ENCODE measurements at places on chromosomes 7 and 10. TPM values are rescaled to one million over a fixed set of nuclear protein-coding genes. Genes with fewer than 3 reads are reported as not detected.

DNA sequence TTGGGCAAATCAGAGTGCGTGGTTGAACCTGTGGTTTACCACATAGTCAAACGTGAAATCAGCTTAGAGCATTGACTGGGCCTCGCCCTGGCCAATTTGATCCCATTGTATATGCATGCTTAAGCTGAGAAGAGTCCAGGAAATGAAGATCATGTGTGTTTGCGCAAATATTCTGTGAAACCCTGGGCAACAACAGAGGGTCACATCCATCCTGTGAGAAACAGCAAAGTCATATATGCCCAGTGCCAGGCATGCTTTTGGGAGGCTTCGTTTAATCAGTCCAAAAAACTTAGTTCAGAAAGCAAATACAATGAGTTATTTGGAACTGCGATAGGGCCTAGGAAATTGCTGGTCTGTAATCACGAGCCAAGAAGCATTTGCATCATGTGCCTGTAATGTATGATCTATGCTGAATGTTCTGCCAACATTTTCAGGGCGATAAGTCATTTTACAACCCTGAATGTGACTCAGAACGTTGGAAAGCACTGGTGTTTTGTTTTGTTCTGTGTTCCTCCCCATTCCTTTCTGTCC is 412.1 kb upstream of the CELF2 start:
- DNase-seq, result no peak

DNA sequence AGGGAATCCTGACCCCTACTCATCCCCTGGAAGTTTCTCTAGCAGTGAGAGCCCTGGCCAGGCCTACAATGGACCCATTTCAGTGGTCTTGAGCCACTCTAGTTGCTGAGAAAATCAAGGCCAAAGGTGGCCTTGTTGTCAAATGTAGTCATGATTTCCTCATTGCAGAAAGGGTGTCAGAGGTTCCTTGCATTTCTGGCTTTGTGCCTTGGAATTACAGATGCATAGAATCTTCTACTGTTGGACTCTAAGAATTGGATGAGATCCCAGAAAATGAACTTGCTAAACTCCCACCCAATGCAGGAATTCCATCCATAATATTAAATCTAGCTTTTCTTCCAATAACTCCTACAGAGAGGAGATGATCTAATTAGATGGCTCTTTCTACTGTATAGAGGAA is 12.2 kb downstream of the CPA2 start:
- no peak for DNase-seq

The AKR1C4 gene
- total RNA-seq, result not detected

GRCh38 chr7:3117081-3117480 is 73.4 kb upstream of the CARD11 start:
- no peak for DNase-seq

The FXYD4 gene
- 1.5 TPM for total RNA-seq
